Glutamatergic neuron (in vitro differentiated cells): ENCODE measurements at places on chromosomes 11 and 22.

GRCh38 chr22:20128902-20129746 lies 2.5 kb upstream of the ZDHHC8 start:
- peak; percentile 54 for DNase-seq
- peaks cover 2% of the 10 kb centered on the region for H3K4me1 ChIP-seq
- no peak overlapping the region for H3K27ac ChIP-seq
- no peak overlapping the region for H3K4me3 ChIP-seq
- no peaks in the 10 kb centered on the region for H3K36me3 ChIP-seq

DNA sequence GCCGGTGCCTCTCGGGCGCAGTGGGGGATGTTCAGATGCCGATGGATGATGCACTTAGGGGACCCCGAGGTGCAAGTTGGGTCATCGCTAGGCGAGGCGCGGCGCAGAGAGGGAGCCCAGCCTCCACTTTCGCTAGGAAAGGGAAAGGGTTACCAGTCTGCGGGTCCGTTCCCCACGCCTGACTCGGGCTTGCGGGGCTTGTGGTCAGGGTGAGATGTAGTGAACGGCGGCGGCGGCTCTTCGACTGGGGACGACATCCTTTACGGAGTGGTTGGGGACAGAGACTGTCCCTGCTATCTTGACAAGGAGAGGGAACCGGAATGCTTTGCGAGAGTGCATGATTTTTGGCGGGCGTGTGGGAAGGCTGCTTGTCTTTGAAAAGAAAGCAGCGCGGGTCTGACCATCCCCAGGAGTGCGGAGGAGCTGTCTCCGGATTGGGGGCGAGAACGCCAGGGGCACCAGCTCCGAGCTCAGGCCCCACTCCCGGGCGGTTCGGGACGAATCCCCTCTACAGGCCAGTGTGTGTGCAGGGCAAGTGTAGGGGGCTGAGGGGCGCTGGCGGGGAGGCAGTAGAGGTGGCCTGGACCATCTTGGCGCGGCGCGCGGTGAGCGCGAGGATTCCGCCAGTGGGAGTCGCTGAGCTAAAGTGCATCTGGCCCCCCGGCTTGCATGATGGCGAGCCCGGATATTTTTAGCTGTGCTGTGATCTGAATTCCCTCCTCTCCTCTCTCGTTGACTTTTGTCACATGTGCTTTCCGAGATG lies 1.1 kb downstream of the FAT3 start:
- peak overlapping the region; percentile 75 for H3K27ac ChIP-seq
- DNase-seq = peak; percentile 65
- peaks cover 33% of the 10 kb centered on the region for H3K4me1 ChIP-seq
- H3K27me3 ChIP-seq = peaks cover 17% of the 10 kb centered on the region

DNA sequence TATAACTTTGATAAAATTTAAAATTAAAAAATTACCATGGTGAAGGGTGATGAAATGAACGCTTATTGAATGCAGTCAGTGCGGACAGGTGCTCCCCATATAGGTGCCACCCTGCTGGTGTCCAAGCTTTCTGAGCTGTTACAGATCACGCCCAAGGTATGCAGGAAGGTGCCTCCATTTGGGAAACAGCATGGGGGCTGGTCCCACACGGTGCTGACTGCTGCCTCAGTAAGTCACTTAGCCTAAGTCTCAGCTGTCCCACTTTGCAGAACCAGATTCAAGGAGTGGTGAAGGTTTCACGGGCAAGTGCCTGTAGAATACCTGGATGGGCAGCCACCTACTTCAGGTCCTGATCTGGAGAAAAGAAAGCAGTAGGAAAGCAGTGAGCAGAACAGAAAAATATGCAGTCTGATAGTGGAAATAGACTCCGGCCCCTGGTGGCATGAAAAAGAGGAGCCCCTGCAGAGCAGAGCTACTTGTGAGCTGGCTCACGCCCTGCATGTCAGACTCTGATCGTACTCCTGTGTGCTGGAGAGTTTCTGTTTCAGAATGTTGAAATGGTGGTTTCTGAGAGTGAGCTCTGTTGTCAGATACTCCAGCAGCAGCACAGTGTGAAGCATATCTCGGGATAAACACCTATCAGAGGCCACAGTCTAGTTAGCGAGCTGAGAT lies 33.2 kb downstream of the ADORA2A start:
- no peak overlapping the region for H3K27ac ChIP-seq
- H3K4me1 ChIP-seq = no peaks in the 10 kb centered on the region
- no peak overlapping the region for H3K4me3 ChIP-seq
- no peaks in the 10 kb centered on the region for H3K27me3 ChIP-seq
- H3K36me3 ChIP-seq = no peaks in the 10 kb centered on the region

DNA sequence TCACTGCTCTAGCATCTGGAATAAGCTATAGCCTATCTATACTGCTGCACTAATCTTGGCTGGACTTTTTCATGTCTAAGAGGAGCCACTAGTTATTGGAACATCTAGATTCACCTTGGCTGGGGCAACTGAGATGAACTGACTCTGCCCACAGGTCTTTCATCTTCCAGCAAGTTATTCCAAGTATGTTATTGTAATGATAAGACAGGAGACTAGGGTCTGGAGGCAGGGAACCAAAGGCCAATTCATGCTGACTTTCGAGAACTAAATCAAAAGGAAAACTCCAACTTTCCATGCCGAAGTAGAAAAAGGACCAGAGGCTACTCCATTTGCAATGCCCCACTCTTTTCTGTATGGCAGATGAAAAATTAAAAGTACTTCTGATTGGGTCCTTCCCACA lies 1243.0 kb upstream of the RAG2 start:
- no peak overlapping the region for H3K27ac ChIP-seq
- no peaks in the 10 kb centered on the region for H3K36me3 ChIP-seq
- no peak overlapping the region for H3K4me3 ChIP-seq
- peaks cover 2% of the 10 kb centered on the region for H3K27me3 ChIP-seq
- H3K4me1 ChIP-seq = no peaks in the 10 kb centered on the region

- no peaks in the 10 kb centered on the region for H3K4me1 ChIP-seq
- H3K27ac ChIP-seq = no peak overlapping the region
- H3K4me3 ChIP-seq = no peak overlapping the region
- no peaks in the 10 kb centered on the region for H3K36me3 ChIP-seq
- H3K27me3 ChIP-seq = peaks cover 18% of the 10 kb centered on the region
Measured at GRCh38 chr22:38452373-38453065, 2.5 kb downstream of the KCNJ4 start.

DNA sequence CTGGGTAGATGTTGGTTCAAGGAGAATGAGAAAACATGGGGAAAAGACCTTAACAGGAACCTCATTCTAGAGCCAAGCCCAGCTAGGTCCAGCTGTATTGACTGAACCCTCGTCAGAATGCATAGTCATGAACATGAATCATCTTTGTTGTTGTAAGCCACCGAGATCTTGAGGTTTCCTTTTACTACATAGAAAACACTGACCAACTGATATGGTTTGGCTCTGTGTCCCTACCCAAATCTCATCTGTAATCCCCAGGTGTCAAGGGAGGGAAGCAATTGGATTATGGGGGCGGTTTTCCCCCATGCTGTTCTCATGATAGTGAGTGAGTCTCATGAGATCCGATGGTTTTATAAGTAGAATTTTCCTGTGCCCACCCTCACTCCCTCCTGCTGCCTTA lies 19.4 kb upstream of the PHOX2A start:
- H3K36me3 ChIP-seq = peaks cover 3% of the 10 kb centered on the region
- H3K27ac ChIP-seq = no peak overlapping the region
- H3K27me3 ChIP-seq = no peaks in the 10 kb centered on the region

- peaks cover 19% of the 10 kb centered on the region for H3K27me3 ChIP-seq
- no peaks in the 10 kb centered on the region for H3K36me3 ChIP-seq
- no peak for DNase-seq
- H3K27ac ChIP-seq = no peak overlapping the region
- H3K4me1 ChIP-seq = peaks cover 26% of the 10 kb centered on the region
Measured at GRCh38 chr22:26651815-26652214, 5.6 kb upstream of the MIAT start.

DNA sequence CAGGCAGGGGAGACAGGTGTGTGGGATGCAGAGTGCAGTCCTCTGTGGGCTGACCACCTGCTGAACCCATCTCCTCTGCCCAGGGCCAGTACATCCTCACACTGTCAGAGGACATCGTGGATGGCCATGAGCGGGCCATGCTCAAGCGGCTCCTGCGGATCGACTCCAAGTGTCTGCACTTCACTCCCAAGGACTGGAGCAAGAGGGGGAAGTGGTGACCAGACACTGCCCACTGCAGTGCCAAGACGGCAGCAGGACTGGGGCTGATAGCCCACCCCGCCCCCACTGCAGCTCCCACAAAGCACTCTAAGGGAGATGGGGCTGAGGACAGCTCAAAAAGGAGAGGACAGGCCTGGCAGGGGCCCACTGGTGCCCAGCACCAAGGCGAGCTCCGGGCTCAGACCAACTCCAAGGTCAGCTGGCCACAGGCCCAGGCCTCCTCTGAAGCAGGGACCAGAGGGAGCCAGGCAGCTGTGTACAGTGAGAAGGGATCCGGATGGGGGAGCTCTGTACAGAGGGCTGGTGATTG lies 1.6 kb downstream of the RNASEH2C start:
- no peak overlapping the region for H3K27ac ChIP-seq
- peak overlapping the region; percentile 95 for H3K4me3 ChIP-seq
- peak; percentile 20 for DNase-seq
- H3K27me3 ChIP-seq = peaks cover 2% of the 10 kb centered on the region
- peaks cover 4% of the 10 kb centered on the region for H3K4me1 ChIP-seq

DNA sequence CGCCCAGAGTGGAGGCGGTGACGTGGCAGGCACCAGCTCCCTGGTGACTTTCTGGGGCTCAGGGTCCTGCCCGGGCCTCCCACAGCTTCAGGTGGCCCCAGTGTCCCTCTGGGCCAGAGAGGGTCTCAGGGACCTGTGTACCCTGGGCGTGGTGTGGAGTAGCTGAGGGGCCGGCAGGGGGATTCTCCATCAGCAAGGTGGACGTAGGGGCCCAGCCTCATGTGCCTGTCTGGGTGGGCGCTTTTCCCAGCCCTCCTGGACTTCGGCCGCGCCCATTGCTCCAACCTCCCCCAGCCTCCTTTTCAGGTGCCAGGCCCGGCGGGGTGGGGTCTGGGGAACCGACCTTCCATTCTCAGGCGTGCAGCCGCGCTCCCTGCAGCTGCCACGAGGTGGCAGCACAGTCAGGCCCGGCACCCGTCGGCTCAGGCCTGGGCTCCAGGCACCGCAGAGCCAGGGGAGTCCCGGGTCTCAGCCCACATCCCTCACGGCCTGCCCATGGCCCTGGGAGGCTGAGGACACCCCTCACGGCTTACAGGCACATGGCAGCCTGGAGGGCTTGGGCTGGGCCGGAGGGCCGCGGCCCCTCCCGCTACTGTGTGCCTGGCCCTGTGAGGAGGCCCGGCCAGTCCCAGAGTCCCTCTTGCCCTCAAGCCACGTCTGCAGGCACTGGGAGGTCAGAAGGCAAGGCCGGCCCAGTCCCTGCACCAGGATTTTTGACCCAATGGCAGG lies 19.9 kb upstream of the MUC5B start:
- peaks cover 2% of the 10 kb centered on the region for H3K27me3 ChIP-seq
- DNase-seq = peak; percentile 82
- no peak overlapping the region for H3K27ac ChIP-seq

GRCh38 chr22:50270666-50271394 lies 650 bp upstream of the MAPK11 start:
- H3K27me3 ChIP-seq = peaks cover 6% of the 10 kb centered on the region
- peak; percentile 58 for DNase-seq
- peaks cover 13% of the 10 kb centered on the region for H3K4me1 ChIP-seq
- H3K27ac ChIP-seq = peak overlapping the region; percentile 90

- no peaks in the 10 kb centered on the region for H3K4me1 ChIP-seq
- H3K27me3 ChIP-seq = peaks cover 1% of the 10 kb centered on the region
- H3K27ac ChIP-seq = no peak overlapping the region
- H3K4me3 ChIP-seq = no peak overlapping the region
- DNase-seq = no peak
Measured at GRCh38 chr11:77438487-77438886, 35.4 kb downstream of the PAK1 start.

DNA sequence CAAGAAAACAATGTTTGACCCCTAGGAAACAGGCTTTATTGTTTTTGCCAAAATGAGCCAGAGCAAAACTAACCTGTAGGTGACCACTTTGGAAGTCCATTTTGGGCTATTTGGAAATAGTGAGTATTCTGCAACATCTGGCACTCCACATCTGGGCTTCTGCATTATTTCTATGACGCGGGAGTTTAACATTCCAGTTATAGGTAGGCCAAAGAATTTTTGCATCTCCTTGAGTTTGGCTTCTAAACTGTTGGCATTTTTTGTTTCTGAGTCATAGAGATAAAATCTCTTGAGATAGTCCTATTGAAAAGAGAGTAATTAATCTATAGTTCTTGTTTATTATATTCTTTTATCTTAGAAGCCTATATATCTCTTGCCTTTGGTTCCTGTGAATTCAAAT lies 2.9 kb downstream of the MMP7 start:
- H3K4me3 ChIP-seq = no peak overlapping the region
- H3K36me3 ChIP-seq = no peaks in the 10 kb centered on the region
- H3K4me1 ChIP-seq = no peaks in the 10 kb centered on the region
- DNase-seq = no peak
- H3K27me3 ChIP-seq = no peaks in the 10 kb centered on the region
- no peak overlapping the region for H3K27ac ChIP-seq

GRCh38 chr11:61362542-61362875 lies 335 bp downstream of the TMEM138 start:
- no peak for DNase-seq
- H3K4me3 ChIP-seq = peak overlapping the region; percentile 98
- H3K4me1 ChIP-seq = peaks cover 12% of the 10 kb centered on the region
- H3K27ac ChIP-seq = peak overlapping the region; percentile 97
